ENCODE measurements at places on chromosomes 6 and 20. TPM values are rescaled to one million over a fixed set of nuclear protein-coding genes. Genes with fewer than 3 reads are reported as not detected.

MUC21 gene
- not detected for polyA plus RNA-seq

TOX2 gene
- 4.1 TPM for polyA plus RNA-seq

ZBTB24 gene
- 4.9 TPM for polyA plus RNA-seq

TGM3 gene
- polyA plus RNA-seq: 0.61 TPM

FAM209B gene
- polyA plus RNA-seq: not detected

PNPLA1 gene
- polyA plus RNA-seq: 0.27 TPM

Measured in hindlimb muscle (tissue), 1 donor.